ENCODE measurements at places on chromosomes 2 and 18.
A peak's percentile ranks its signal among the peaks of the same experiment; 100 is the strongest.

- no peak for DNase-seq
Measured at GRCh38 chr2:240712121-240712520, 20.5 kb downstream of the AQP12A start.

- no peak for DNase-seq
Measured at GRCh38 chr18:1846640-1847039, 724.7 kb downstream of the METTL4 start.

DNA sequence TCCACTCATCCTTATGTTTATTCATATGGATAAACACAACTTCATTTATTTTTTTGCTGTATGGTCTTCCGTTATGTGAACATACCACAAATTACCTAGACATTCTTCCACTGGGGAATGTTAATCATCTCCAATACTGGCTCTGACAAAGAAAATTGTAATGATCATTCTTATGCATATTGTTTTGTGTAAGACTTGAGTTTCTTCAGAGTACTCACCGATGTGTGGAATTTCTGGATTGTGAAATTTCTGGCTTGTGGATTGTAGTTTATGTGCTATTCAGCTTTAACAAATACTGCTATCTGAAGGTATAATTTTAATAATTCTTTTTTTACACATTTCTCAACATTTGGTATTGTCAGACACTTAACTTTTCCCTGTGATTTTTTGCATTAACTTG lies 212.2 kb upstream of the THUMPD2 start:
- DNase-seq = no peak

GRCh38 chr2:120454654-120455385 lies 108.9 kb downstream of the INHBB start:
- DNase-seq = no peak

DNA sequence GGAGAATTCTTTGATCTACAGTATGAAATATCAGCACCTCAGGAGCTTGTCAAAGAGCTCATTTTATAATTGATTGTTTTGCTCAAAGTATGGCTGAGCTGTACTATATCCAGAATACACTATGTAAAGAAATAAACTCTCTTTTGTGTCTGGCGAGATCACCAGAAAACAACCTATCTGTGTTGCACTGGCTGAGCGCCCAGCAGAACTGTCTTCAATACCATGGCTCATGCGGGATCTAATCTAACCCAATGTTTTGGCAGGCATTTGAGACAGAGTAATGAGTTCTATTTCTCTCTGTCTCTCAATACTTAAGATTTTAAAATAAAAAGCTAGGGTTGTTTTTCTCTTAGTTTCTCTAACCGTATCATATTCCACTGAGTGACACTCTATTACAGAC lies 192.4 kb downstream of the L3MBTL4 start:
- DNase-seq = no peak

- DNase-seq = no peak
Measured at GRCh38 chr2:174340400-174341292, 5.9 kb downstream of the SP9 start.

DNA sequence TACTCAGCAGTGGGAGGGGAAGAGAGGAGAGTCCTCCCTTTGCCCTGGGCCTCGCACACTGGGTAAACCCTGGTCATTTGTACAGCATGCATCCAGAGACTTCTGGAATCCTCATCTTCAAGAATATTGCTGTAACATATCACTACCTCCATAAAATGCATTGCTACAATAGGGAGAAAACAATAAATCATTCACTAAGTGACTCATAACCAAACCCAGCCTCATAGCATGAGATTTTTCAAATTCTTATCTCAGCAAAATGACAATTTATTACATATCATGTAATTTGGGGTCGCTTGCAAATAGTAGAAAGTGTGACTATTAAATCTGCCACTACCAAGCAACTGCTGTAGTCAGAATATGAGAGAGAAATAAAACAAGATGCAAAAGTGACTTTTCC lies 189.4 kb downstream of the ALK start:
- no peak for DNase-seq

- peak; percentile 77 for DNase-seq
Measured at GRCh38 chr18:70781860-70782453, 493.1 kb downstream of the SOCS6 start.

- DNase-seq = no peak
Measured at GRCh38 chr2:45826884-45827635, 175.6 kb downstream of the PRKCE start.

- no peak for DNase-seq
Measured at GRCh38 chr2:113080134-113080533, 12.4 kb downstream of the IL1F10 start.

DNA sequence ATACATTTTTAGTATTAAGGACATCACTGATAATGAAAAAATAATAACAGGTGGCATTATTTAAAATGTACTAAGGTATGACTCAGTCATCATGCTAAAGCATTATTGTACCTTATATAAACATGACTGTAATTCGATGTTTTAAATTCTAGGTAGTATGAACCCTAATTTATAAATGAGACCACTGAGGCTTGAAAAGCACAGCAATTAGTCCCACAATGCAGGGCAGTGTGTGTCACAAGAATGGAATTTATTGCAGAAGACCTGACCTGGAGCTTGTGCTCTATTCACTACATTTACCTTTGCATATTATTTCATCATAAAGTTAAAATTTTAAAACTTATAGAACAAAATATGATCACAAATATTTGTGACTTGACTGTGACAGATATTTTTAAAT lies 358.5 kb upstream of the DSEL start:
- DNase-seq = no peak

- DNase-seq = no peak
Measured at GRCh38 chr2:219056176-219056895, 4.4 kb downstream of the IHH start.
